ENCODE measurements at places on chromosomes 12 and 14.
A peak's percentile ranks its signal among the peaks of the same experiment; 100 is the strongest.

DNA sequence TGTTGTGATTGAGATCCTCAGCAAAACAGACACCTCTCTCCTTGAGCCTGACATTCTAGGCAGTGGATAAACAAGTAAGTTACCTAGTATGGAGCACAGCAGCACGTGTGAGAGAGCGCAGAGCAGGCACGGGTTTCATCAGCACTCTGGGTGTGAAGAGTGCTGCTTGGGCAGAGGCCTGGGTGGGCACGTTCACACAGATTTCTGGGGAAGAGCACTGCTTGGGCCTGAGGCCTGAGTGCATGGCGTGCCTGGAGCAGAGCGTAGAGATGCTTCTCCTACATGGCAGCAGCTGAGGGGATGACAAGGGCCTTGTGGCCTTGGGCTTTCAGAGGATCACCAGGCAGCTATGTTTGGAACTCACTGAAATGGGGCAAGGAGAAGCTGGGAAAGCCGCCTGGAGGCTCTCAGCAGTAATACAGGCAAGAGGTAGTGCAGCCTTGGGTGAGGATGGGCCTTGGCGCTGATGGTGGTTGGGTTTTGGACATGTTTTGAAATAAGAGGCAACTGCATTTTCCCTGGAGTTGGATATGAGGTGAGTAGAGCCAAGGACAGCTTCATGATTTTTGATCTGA, 17.6 kb downstream of the CKB start:
- no peak for DNase-seq

DNA sequence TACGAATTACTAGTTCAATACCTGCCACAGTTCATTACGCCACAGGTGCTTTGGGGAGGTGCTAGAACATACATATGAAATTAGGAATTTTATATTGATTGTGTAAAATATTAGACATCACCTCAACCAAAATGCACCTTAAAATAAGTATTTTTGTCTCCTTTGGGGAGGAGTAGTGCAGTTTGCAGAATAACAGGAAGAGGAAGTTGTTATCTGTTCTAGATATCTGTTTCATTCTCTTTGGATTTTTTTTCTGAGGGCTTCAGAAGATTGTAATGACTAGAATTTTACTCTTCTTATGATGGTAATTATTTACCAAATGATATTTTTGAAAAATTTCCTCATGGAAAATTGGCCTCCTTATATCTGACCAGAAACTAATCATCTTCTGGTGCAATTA, 9.9 kb upstream of the GYS2 start:
- no peak for DNase-seq

- DNase-seq, result no peak
Observed at GRCh38 chr14:76926521-76927251, 100.5 kb downstream of the LRRC74A start.

DNA sequence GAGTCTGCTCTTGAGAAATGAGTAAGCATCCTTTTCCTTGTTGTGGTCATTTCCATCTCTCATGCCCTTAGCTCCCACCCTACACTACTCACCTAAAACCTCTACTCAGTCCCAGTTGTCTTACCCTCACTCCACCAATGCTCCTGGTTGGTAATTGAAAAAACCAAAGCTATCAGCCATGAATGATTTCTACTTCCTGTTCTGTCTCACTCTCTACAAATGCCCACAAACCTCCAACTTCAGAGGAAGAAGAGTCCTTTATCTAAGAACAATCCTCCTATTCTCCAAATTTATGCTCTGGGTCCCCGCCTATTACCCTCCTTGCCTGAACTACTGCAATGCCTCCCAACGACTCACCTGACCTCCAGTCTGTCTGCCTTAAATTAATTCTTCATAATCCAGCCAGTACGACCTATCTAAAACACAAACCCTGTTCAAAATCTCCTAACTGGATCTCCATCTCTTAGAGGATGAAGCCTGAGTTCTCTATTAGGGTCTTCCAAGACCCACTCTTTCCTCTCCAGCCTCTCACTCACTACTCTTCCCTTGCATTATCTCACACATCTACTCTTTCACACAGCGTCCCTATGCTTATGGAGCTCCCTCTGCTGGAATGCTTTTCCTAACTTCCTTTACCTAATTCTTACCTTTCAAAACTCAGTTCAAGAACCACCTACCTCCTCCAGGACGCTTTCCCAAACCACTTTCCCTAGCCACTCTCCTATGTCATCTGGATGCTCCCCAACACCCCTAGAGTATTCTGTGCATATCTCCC, 2.2 kb downstream of the DHRS1 start:
- DNase-seq, result peak; percentile 8

GRCh38 chr12:96190413-96191108, 3.6 kb upstream of the ELK3 start:
- no peak for DNase-seq

DNA sequence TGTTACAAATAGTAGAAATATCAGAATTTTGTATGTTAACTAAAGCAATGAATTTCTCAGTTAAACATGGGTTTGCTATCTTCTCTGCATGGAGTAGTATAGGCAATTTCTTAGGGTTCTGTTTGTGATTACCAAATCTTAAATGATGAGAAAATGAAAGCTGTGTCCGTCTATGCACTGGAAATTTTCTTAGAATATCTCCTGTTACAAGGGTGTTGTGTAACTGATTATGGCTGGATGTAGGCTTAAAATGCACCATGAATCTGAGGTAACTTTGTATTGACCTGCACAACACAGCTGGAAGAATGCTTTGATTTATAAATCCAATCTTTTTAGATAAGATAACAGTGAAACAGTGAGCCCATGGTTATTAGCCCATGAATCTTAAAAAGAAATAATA, 17.8 kb downstream of the TRIP11 start:
- no peak for DNase-seq

GRCh38 chr12:120012067-120012621, 23.1 kb downstream of the BICDL1 start:
- no peak for DNase-seq

DNA sequence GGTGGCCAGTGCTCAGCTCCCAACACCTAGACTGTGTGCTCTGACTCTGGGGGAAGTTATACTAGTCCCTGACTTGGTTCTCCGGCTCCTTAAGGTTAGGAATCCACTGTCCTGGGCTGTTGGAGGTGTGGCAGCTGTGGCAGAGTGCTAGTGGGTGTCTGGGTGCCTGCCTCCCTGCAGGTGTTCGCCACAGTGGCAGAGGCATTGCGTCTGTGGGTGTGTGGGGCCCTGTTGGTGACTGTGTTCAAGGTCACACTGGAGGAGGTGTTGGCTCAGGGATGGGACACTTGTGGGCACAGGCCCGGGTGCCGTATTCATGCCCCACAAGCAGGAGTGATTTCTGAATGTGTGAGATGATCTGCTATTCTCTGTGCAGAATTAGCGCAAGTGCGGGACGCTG, 467.4 kb downstream of the TMEM121 start:
- DNase-seq, result no peak

DNA sequence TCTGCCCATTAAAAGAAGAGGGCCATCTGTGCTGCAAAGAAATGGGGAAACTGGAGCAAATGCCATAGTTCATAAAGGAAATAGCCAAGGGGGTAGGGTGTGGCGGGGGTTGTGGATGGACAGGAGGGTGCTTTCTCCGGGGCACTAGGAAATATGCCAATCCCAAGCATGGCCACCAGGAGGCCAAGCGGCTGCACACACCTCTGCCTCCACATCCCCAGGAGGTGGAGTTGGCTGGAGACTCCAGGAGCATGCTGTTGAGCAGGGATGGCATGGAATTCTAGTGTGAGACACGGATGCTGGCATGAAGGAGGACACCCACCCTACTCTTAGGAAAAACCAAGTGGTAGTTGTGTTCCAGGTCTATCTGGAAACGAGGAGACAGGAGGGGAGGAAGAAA, 25.2 kb downstream of the NID2 start:
- no peak for DNase-seq

GRCh38 chr12:96094201-96094600, 58.8 kb upstream of the LTA4H start:
- no peak for DNase-seq

DNA sequence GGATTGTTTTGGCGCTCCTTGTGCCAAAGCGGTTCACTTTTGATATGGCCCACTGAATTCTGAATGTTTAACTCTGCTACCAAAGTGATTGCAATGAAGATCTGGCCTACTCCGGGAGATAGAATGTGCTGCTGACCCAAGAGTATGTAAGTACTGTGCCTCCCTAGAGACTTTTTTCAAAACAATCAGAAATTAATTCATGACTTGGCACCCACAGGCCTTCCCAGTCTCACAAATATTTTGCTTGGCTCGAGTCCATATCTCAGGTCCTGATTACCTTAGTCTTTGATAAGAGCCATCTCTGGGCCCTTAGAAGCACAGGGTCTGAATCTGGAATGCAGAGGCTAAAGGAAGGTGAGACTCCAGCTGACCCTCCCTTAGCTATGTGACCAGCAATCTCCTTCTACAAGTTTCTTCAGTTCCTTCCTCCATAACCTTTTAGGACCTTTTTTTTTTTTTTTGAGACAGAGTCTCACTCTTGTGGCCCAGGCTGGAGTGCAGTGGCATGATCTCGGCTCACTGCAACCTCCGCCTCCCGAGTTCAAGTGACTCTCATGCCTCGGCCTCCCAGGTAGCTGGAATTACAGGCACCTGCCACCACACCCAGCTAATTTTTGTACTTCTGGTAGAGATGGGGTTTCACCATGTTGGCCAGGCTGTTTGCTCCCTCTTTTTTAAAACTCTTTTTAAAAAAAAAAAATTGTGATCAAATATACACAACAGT, 49.5 kb upstream of the METAP2 start:
- no peak for DNase-seq

DNA sequence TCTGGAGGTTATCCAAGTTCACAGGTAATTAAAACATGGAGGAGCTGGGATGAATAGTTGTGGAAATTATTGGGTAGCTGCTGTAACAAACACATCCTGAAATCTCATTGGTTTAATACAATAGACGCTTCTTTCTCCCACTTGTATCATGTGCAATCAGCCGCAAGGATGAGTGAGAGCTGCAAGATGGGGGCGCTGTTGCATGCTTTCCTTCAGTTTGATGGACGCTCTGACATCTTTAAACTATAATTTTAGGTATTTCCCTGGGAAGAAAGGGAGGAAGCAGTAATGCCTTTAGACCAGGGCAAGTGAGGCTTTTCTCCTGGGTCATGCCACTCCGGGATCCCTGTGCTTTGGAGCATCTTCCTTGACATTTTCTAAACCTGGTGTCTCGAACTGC, 178.7 kb downstream of the PAWR start:
- no peak for DNase-seq

DNA sequence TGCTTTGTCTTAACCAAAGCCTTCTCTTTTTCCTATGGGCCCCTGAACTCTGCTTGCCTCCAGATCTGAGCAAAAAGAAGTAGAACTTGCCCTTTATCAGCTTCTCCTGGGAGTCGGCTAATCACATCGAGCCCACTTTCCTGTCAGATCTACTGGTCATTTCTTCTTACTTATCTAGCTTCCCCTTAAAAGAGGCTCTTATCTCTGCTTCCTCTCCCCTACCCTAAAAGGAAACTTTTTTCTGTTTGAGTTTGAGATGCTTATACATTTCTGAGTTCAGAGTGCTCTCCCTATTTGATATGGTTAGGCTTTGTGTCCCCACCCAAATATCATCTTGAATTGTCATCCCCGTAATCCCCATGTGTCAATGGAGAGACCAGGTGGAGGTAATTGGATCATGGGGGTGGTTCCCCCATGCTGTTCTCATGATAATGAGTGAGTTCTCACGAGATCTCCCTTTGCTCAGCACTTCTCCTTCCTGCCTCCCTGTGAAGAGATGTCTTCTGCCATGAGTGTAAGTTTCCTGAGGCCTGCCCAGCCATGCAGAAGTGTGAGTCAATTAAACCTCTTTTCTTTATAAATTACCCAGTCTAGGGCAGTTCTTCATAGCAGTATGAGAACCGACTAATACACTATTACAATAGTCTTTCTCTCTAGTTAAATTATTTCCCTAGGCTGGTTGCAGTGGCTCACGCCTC, 114.7 kb upstream of the AMN1 start:
- DNase-seq, result no peak

GRCh38 chr14:53237488-53237887, 84.4 kb upstream of the DDHD1 start:
- DNase-seq, result no peak

- no peak for DNase-seq
Observed at GRCh38 chr12:120181991-120182631, 12.4 kb downstream of the GCN1 start.

GRCh38 chr12:65859519-65859918, 35.2 kb downstream of the HMGA2 start:
- DNase-seq, result no peak

DNA sequence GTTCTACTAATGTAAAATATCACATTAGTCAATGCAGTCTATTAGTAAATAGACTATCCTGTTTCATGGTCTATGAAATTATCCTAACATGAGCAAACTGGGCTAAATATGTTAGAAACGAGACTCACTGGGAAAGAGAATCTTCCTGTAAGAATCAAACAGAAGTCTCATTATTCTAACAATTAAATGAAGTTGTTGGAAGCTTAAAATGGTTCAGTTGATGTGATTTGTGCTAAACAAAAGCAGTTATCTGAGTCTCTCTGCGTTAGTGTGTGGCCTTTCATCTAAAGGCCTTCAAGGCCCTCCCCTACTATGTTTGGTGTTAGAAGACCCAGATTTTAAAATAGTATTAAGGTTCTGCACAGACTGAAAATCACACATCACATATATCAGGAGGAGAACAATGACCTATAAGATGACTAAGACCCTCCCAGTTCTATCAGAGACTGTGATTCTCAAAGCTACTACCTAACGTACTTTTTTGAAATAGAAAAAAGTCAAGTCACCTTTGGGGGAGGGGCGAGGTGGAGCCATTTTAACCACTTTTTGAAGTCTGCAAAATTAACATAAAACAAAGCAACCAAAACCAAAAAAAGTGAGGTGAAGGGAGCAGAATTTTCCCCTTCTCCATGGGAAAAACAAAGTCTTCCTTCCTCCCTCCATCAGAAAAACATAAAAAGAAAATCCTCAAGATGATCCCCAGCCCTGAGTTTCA, 82.3 kb downstream of the DENND5B start:
- no peak for DNase-seq

- DNase-seq, result no peak
Observed at GRCh38 chr14:81589381-81590065, 55.9 kb upstream of the SEL1L start.

DNA sequence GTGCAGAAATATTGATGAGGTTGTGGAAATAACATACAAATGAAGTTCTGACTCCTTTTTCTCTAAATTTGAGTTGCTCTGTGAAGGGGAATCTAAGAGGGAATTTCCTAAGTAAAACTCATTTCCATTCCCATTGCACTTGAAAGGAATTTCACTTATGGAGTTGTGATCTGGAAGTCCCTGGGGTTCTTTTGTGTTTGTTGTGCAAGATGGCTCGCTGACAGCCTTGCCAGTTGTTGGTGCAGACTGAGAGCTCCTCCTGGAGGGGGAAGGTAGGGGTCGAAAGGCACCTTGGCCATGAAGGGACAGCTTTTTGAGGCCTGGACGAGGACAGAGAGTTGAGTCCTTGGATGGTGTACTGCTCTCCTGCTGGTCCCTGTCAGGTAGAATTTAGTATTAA, 72.0 kb downstream of the C12orf56 start:
- DNase-seq, result no peak

- no peak for DNase-seq
Observed at GRCh38 chr14:97036086-97036852, 239.1 kb downstream of the VRK1 start.

Measured in NCI-H1105 (cell line).